ENCODE measurements at places on chromosomes 3 and 15.

DNA sequence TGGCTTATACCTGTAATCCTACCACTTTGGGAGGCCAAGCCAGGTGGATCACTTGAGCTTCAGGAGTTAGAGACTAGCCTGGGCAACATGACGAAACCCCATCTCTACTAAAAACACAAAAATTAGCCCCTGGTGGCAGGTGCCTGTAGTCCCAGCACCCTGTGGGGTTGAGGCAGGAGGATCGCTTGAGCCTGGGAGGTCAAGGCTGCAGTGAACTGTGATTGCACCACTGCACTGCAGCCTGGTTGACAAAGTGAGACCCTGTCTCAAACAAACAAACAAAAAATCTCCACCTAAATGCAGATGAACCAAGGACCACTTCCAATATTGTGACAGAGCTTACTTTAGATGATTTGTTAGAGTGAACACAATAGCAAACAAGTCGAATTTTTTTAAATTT, 53.7 kb downstream of the TP53BP1 start:
- no peak for DNase-seq

GRCh38 chr3:8278448-8278847, 223.2 kb upstream of the LMCD1 start:
- no peak for DNase-seq

GRCh38 chr3:61334783-61335182, 83.5 kb upstream of the FHIT start:
- DNase-seq = no peak

- peak; percentile 7 for DNase-seq
Observed at GRCh38 chr3:132730891-132731580, 8.8 kb upstream of the NPHP3 start.

GRCh38 chr3:148309390-148310035, 388.2 kb upstream of the AGTR1 start:
- no peak for DNase-seq

- DNase-seq = no peak
Observed at GRCh38 chr3:196208942-196209695, 2.1 kb downstream of the ZDHHC19 start.

DNA sequence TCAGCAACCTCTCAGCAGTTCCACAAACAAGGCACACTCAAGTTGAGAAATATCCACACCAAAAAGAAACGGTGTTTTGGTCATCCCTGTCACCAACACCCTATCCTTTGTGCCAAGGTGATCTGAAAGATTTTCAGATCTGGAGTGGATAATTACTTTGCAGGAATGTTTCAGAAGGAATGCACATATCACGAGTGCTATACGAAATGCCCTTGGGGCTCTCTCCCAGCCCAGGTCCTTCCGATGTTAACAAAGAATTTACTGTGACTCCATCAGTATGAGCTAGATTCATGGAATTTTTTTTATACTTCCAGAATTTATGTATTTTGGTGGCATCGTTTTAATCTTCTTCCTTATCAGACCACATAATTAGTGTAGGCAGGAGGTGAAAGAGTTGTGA, 105.0 kb downstream of the GRM7 start:
- DNase-seq = no peak

- no peak for DNase-seq
Observed at GRCh38 chr15:82999426-82999825, 12.0 kb downstream of the C15orf40 start.

GRCh38 chr3:116155841-116156240, 289.4 kb downstream of the LSAMP start:
- no peak for DNase-seq

GRCh38 chr3:194824100-194824499, 138.4 kb downstream of the FAM43A start:
- no peak for DNase-seq

- no peak for DNase-seq
Observed at GRCh38 chr3:142837526-142837925, 51.4 kb downstream of the PCOLCE2 start.

- no peak for DNase-seq
Observed at GRCh38 chr3:38644662-38645053, 4.8 kb downstream of the SCN5A start.

GRCh38 chr15:58222679-58223078, 84.5 kb downstream of the AQP9 start:
- no peak for DNase-seq

GRCh38 chr3:107861904-107862303, 228.9 kb downstream of the CD47 start:
- no peak for DNase-seq

GRCh38 chr3:128502712-128503111, 9.7 kb upstream of the GATA2 start:
- DNase-seq = no peak

- DNase-seq = no peak
Observed at GRCh38 chr15:63231706-63232105, 42.3 kb downstream of the RAB8B start.
